ENCODE measurements at places on chromosomes 4 and X.

DNA sequence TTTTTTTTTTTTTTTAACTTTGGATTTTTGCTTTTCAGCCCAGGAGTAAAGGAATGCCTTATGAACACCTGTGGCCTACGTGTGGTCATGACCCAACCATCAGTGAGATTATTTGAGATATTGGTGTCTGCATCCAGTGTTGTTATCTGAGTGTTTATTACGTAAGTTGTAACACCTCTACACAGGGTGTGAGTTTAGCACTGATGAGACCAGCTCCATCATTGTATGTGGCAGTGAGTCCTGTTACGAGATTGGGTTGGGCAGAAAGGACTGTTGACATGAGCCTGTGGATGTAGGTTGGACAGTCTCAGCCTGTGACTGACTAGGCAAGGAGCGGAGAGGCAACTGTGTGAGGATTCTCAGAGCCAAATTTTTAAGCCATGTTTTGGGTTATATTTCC lies 179.0 kb downstream of the PTTG2 start:
- no peak for DNase-seq

- no peak for DNase-seq
These were observed 58.3 kb downstream of the LEF1 start for GRCh38 chr4:108110450-108110849.

DNA sequence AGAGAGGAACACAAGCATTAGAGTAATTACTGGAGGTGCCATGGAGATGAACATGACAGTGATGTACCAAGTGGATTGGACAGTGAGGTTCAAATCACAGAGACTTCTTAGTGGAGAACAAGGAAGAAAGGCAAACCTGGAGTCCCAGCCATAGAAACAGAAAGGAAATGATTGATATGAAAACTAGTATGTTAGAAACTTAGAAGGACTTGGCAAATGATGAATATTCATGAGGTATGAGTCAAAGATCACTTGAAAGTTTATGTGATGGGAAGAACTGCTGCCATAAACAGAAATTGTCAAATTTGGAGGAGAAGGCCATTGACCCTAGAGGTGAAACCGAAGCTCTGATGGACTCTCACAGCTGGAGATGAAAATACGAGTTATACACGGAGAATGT lies 88.2 kb downstream of the PHOX2B start:
- DNase-seq, result no peak

DNA sequence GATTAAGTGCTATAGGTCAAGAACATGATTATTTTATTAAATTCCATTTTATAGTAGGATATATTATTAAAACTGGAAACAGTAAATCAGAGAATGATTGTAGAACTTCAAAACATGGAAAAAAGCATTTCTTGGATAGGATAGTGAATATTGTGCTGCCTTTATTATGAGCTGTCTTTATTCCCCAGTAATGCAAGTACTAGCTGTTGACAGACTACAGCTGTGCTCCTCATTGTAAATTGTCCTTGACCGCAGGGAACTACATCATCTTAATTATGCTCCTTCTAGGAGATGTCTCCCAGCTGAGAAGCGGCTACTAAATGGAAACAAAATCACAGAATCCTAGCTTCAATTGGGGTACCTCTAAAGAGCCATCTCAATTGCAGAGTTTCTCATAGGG lies 1457.2 kb upstream of the PCDH7 start:
- DNase-seq, result no peak

DNA sequence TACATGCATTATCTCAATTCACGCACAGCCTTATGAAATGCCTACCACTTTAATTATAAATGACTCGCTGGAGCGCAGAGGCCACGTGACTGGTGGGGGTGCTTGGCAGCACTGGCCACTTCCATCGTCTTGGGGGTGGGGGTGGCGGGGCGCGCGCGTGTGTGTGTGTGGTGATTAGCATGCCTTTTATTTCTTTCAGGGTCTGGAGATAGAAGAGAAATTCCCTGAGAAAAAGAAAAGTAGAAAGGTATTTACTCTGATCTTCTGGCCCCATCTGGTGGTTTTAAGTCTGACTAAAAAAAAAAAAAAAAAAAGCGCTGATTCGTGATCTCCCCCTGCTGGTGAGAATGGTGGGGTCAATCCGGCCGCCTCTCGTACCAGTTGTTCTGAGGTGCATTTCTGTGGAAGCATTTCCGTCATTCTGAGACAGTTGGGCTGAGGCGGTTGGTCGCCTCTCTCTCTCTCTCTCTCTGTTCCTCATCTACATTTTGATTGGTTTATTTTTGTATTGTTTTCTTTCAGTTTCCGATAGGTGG lies at the start of gene CCNB3:
TSS of gene CCNB3 (plus strand) at position 402 of the 536 bp plus-strand sequence. CDS start 80,399 bp downstream, outside the sequence.
- peak; percentile 72 for DNase-seq
